CD4-positive, alpha-beta T cell treated with Interleukin-17A for 4 hours (primary cell): ENCODE measurements at places on chromosomes 7 and 10.

- no peak for DNase-seq
Observed at GRCh38 chr10:92789067-92789466, 59.3 kb upstream of the EXOC6 start.

GRCh38 chr10:49083261-49083660 is 32.1 kb downstream of the VSTM4 start:
- DNase-seq: no peak

GRCh38 chr10:4343091-4343490 is 482.9 kb upstream of the AKR1E2 start:
- no peak for DNase-seq

DNA sequence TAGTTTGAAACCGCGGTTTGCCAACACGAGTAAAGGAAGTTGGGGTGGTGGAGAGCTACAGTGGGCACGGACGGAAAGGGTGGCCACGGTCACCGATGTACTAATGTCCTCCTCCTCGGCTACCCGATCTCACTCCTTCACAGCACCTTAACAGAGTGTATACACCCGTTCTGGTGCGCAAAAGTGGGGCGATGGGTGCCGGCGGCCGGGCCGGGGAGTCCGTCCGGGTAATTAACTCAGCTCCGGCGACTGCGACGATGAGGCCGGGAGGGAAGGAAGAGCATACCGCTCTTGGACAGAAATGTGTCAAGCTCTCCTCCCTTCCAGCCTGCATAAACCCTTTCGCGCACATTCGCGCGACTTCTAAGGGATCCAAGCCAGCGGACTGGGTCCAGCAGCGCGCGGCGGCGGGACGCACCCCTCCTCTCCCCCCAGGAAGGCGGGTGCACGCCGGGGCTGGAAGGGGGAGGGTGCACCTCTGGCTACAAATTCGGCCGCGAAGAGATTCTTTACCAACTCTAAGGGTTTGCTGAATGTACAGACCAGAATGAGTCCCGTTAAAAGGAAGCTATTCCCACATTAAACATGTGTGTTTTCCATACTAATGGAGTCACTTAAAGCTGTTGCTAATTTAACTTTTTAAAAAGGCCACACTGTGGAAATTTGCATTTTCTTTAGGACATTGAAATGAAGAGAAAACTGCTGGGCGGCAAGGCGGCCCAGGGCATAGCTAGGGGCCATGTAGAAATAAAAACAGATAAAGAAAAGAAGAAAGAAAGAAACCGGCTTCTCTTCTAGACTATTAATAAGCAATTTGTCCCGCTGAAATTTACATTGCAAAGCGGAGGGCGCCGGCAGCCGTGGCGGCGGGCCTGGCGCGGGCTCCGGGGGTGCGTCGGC is 6.6 kb upstream of the EBF3 start:
- no peak for DNase-seq

GRCh38 chr10:75770626-75771081 is 339.2 kb downstream of the LRMDA start:
- DNase-seq: no peak

- DNase-seq: no peak
Observed at GRCh38 chr10:75597773-75598440, 166.5 kb downstream of the LRMDA start.

DNA sequence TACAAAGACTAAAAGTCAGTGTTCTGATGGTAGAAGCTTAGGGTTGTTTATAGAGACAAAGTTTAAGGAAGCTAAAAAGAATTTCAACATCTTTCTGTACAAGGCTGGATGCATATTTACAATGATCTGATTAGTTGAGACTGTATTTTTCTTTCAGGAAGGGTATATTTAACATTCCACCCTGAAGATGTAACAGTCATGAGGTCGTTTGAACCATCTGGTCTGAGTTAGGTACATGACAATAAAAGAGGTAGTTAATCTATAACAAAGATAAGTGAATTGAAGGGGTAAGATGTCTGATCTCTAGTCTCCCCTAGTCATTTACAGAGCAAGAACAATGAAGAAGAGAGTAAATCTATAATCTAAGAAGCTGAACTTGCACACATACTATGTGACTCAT is 821.2 kb downstream of the CNTNAP2 start:
- no peak for DNase-seq

- no peak for DNase-seq
Observed at GRCh38 chr7:78226059-78226719, 427.6 kb downstream of the PHTF2 start.

DNA sequence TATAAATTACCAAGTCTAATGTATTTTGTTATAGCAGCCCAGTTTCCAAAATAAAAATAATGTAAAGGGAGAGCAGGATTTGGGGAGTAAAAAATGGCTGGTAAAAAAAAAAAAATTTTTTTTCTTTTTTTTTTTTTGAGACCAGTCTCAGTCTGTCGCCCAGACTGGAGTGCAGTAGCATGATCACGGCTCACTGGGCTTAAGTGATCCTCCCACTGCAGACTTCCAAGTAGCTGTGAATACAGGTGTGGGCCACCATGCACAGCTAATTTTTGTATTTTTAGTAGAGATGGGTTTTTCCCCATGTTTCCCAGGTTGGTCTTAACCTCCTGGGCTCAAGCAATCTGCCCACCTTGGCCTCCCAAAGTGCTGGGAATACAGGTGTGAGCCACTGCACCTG is 4.8 kb upstream of the LSM8 start:
- no peak for DNase-seq

DNA sequence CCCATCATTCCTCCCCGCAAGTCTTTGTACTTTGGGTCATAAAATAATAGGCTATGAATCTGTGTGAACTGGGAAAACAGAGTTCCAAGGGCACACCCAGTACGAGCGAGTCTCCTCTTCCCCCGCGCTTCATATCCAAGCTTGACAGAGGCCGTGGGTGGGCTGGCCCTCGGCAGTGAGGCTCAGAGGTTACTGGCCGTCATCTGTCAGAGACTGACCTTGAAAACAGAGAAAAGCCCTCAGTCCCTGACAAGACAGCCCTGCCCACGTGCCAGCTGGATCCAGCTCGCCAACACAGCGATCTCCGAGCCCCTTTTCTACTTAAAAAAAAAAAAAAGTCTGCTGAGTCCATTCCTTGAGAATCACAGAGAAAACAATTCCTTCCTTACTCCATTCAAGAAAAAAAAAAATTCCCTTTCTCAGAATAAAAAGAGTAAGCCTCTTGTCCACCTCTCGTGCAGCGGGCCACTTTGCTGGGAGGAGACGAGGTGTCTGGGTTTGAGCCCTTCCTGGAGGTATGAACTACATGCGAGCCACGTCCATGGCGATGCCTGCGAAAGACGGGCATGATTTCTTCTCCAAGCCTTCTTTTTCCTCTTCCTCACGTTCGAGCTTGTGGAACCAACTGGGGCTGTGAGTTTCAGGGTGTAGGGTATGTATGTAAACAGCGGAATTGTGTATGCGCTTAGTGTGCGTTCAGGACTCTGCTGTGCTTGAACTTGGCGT is 744 bp upstream of the BICC1 start:
- DNase-seq: no peak

- DNase-seq: no peak
Observed at GRCh38 chr7:130140551-130141160, 64.5 kb downstream of the TMEM209 start.

DNA sequence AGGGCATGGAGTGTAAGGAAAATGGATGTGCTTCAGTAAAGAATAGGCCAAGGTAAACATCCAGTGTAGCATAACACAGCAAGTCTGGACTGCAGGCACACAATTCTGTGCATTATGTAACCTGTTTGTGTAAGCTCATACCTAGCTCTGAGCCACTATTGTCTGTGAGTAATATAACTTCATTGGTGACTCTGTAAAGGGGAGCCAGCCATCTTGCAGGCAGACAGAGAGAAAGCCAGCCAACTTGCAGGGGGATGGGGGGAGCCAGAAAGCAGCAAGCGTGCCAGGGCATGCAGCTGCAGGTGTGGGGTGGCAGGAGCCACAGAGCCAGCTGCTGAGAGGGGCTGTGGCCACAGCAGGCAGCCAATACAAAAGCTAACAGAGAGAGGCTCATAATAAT is 449.2 kb downstream of the IPMK start:
- DNase-seq: no peak

DNA sequence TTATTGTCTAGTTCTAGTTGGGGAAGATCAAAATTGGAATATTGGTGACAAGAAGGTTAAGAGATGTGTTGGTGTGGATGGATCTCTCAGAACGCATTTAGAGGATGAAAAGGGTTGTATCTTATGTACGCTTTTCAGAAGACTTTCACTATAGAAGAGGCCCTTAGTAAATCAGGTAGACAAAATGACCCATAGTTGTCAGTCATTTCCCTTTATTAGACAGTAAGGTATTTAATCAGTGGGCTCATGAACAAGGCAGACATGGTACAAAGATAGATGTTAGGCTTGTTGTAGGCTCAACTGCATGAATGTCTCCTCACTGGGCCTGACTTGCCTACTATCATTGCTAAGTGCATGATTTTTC is 359.2 kb downstream of the PHF14 start:
- no peak for DNase-seq

DNA sequence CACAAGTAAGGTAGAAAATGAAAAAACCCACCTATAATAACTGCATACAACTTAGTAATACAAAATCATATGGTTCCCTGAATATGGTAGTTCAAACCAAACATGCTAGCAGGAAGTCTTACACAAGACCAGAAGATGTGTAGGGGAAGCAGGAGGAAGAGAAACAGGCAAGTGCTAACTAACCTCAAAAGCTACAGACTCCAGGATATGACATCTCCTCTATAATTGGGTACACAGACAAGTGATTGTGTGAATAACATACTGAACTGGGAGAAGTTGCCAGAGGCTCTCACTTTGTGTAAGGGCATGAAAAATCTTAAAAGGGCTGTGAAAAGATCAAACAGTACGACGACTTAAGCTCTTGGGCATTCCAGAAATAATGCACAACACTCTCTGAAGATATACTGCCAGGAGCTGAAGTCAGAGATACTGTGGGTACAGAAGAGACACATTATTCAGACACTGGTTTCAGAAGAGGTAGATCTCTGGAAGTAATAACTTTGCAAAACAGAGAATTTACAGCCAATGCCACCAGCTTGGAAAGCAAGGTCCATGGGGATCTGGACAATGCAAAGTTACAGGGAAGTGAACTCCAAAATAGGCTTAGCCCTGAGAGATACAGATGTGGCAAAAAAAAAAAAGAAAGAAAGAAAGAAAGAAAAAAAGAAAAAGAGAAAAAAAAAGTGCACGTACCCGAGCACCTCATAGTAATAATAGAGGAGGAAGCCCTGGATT is 767.2 kb downstream of the TNS3 start:
- no peak for DNase-seq

GRCh38 chr7:12032146-12032545 is 178.9 kb upstream of the TMEM106B start:
- DNase-seq: no peak

GRCh38 chr10:116740971-116741370 is 1.4 kb downstream of the HSPA12A start:
- DNase-seq: no peak

DNA sequence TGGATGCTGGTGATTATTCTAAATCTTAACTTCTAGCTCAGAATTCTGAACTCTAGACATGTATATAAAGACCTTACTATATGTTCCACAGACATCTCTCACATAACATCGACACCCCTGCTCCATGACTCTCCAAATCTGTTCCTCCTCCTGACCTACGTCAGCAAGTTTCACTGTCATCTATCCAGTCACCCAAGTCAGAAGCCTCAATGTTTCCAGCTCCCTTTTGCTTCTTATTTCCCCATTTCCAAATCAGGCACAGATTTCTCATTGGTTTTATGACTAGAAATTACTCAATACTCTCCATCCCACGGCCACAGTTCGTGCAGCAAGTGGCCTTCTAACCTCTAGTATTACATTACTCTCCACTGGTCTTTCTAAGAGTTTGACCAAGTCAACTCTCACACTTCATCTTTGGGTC is 28.5 kb downstream of the EPC1 start:
- no peak for DNase-seq

DNA sequence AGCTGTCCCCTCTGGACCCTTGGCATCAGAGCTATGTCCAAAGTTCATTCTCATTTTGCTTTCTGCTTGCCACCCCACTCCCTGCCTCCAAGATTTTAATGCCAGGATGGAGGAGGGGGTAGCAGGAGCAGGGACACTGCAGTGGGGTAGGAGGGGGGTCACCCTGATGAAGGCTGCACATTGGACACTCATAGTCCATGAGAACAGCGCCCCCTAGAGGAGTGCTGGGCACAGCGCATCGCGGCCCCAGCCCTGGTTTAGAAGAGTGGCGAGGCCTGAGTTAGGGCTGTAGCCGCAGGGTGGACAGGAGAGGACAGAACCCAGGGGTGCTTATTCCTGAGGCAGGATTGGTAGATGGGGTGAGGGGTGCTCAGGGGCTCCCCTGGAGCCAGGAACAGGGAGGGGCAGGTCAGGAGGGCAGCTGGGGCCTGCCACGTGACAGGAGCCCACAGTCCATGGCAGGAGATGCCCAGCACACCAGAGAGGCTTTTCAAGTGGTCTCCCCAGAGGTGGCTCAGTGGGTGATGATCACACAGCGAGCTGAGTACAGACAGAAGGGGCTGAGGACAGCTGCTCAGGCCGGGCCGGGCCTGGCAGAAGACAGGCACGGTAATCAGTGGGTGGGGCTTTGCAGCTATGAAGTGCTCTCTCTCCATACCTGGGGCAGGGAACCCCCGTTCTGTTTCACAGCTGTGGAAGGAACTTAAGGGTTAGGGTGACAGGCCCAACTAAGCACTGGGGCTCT is 71.4 kb downstream of the NEURL1 start:
- DNase-seq: peak; percentile 19

GRCh38 chr7:87220734-87221215 is 1.2 kb upstream of the TMEM243 start:
- no peak for DNase-seq

DNA sequence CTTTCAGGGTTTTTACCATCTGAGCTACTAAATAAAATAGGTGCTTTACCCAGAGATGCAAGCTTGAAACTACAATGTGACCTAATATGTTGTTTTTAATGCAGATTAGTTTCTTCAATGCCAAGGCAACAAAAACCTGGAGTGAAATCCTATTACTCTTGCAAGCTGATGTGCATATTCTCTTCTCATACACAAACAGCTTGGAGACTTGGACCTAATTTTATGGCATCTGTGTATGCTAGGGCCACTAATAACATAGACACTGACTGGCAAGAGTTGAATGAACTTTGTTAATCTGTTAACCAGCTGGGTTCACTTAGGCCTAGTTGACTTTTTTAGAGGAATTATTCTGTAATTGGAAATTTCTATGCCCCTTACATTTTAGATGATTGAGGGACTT is 23.4 kb upstream of the SMIM30 start:
- DNase-seq: no peak

DNA sequence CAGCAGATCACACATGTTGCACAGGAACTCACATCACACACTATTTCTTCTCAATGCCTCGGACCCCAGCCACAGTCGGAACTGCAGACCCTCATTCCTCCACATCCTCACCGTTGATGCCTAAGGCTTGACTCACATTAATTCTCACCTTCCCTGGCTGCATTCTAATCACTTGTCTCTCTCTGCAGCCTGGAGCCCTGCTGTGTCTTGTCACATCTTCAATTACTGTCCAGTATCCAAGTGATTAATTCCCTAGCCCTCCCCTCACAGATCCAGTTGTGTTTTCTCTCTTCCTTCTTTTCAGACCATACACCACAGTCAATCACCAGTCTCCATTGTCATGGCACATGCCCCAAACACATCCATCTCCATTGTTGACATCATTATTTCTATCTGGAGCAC is 592.4 kb upstream of the IGFBP3 start:
- no peak for DNase-seq

GRCh38 chr7:124779194-124779593 is 13.6 kb upstream of the GPR37 start:
- no peak for DNase-seq

GRCh38 chr10:30081182-30081581 is 21.8 kb upstream of the JCAD start:
- no peak for DNase-seq
